ENCODE measurements at places on chromosomes 3 and 15. TPM values are rescaled to one million over a fixed set of nuclear protein-coding genes. Genes with fewer than 3 reads are reported as not detected.

ST8SIA2 gene
- total RNA-seq: not detected

CCR8 gene
- total RNA-seq: not detected

CCRL2 gene
- total RNA-seq: 3.0 TPM

GNB4 gene
- total RNA-seq: 79.5 TPM

TMEM45A gene
- total RNA-seq: 18.4 TPM

FGF7 gene
- 92.9 TPM for total RNA-seq

SLCO2A1 gene
- 12.0 TPM for total RNA-seq

RBM5 gene
- 228 TPM for total RNA-seq

CPNE9 gene
- not detected for total RNA-seq

Measured in gastroesophageal sphincter (tissue), 4 donors.